H9 (cell line): ENCODE measurements at places on chromosomes 12 and 14.
A peak's percentile ranks its signal among the peaks of the same experiment; 100 is the strongest.

GRCh38 chr12:67400742-67401141, 131.6 kb downstream of the CAND1 start:
- no peak for DNase-seq
- H3K4me3 ChIP-seq: no peak overlapping the region
- H3K4me1 ChIP-seq: no peaks in the 10 kb centered on the region

DNA sequence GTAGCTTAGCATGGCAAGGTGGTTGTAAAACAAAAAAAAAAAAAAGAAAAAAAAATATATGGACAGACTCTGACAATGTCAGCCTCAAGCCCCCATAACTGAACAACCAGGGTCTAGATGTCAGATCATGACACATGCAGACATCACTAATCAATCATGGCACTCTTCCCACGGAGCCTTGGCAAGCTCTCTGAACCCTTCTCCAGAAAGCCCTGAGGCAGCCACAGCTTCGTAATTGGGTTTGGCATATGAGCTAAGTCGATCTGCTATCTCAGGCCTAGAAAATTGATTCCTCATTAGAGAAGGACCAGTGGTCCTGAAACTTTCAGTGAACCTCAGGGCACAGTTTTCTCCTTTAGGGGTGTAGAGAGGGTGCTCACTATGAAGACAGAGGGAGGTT, 112.2 kb downstream of the GPR135 start:
- no peak overlapping the region for H3K4me3 ChIP-seq
- H3K27me3 ChIP-seq: no peaks in the 10 kb centered on the region
- peaks cover 2% of the 10 kb centered on the region; the same call in 1 of the 2 replicates for H3K4me1 ChIP-seq
- H3K27ac ChIP-seq: no peak overlapping the region
- 0 out of 2 replicates have a peak, but pooled peaks cover 13% of the 10 kb centered on the region for H3K36me3 ChIP-seq

GRCh38 chr12:129559776-129560175, 344.0 kb downstream of the TMEM132D start:
- H3K4me1 ChIP-seq: no peaks in the 10 kb centered on the region
- no peak overlapping the region for H3K4me3 ChIP-seq
- H3K36me3 ChIP-seq: no peaks in the 10 kb centered on the region

DNA sequence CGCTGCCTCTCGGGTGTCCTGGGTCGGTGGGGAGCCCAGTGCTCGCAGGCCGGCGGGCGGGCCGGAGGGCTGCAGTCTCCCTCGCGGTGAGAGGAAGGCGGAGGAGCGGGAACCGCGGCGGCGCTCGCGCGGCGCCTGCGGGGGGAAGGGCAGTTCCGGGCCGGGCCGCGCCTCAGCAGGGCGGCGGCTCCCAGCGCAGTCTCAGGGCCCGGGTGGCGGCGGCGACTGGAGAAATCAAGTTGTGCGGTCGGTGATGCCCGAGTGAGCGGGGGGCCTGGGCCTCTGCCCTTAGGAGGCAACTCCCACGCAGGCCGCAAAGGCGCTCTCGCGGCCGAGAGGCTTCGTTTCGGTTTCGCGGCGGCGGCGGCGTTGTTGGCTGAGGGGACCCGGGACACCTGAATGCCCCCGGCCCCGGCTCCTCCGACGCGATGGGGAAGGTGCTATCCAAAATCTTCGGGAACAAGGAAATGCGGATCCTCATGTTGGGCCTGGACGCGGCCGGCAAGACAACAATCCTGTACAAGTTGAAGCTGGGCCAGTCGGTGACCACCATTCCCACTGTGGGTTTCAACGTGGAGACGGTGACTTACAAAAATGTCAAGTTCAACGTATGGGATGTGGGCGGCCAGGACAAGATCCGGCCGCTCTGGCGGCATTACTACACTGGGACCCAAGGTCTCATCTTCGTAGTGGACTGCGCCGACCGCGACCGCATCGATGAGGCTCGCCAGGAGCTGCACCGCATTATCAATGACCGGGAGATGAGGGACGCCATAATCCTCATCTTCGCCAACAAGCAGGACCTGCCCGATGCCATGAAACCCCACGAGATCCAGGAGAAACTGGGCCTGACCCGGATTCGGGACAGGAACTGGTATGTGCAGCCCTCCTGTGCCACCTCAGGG, 679 bp downstream of the ARF6 start:
- H3K27me3 ChIP-seq: no peaks in the 10 kb centered on the region
- peaks cover 18% of the 10 kb centered on the region for H3K36me3 ChIP-seq
- H3K4me3 ChIP-seq: peak overlapping the region; percentile 94

DNA sequence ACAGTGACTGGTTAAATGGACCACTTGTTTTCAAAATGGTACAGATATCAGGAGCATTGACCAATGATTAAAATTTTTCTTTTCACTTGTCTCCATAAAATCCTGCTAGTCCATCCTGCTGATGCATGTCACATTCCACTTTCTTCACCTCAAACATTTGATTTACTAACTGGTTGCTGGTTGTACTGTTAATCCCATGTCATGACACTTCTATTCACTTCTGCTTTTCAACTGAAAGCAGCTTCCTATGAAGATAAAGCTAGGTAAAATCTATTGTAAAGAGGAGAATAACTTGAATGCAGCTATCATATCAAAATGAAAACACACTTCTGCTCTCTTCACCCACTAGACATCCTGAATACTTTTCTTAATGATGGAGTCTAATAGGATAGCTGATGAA, 149.6 kb upstream of the OTX2 start:
- DNase-seq: no peak
- H3K27ac ChIP-seq: no peak overlapping the region
- H3K27me3 ChIP-seq: no peaks in the 10 kb centered on the region
- H3K4me1 ChIP-seq: peaks cover 3% of the 10 kb centered on the region; the same call in 1 of the 2 replicates

GRCh38 chr14:104104076-104104901, 18.8 kb downstream of the ASPG start:
- no peaks in the 10 kb centered on the region; the same call in 1 of the 2 replicates for H3K4me1 ChIP-seq
- no peak for DNase-seq
- H3K27me3 ChIP-seq: no peaks in the 10 kb centered on the region
- no peak overlapping the region for H3K4me3 ChIP-seq
- H3K27ac ChIP-seq: no peak overlapping the region
- H3K36me3 ChIP-seq: no peaks in the 10 kb centered on the region

DNA sequence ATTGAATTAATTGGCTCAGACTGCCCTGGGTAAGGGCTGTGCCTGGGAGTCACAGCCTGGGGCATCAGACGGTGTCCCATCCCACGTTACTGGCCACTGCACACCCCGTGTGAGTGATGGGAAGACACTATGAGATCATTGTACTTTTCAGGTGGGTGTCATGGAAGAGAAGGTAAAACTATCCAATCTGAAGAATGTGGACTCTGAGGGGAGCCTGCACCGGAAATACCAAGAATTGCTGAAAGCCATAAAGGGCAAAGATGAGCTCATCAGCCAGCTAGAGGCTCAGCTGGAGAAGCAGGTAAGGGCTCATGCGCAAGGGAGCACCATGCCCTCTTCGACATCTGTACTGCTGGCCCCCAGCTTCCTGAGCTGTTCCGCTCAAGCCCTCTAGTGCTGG, 24.0 kb downstream of the PLEKHH1 start:
- peaks cover 3% of the 10 kb centered on the region; the same call in 1 of the 2 replicates for H3K4me1 ChIP-seq
- H3K27me3 ChIP-seq: no peaks in the 10 kb centered on the region
- no peak for DNase-seq
- no peak overlapping the region for H3K4me3 ChIP-seq
- no peak overlapping the region for H3K27ac ChIP-seq

DNA sequence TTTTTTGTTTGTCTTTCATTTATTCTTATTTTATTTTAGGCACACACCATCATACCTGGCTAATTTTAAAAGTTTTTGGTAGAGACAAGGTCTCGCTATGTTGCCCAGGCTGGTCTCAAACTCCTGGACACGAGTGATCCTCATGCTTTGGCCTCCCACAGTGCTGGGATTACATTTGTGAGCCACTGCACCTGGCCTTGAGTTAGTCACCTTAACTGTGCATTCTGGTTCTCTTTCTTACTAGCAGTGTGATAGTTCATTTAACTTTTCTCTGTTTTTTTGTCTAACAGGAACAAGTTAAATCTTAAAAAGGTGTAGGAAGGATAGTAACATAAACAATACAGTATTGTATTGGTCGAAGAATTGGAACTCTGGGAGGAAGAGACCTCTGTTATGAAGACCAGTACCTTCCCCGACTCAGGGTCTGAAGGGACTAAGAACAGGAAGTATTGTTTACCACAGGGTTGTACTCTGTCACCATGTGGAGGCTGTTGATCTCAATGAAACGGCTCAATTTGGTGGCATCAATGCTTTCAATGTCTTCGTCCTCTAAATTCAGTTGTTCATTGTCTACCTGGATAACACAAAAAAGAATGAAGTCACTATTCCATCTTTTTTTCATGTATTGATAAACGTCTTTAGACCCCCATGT, 17.7 kb downstream of the ERP27 start:
- no peak for DNase-seq
- no peak overlapping the region for H3K4me3 ChIP-seq
- no peaks in the 10 kb centered on the region for H3K4me1 ChIP-seq
- no peaks in the 10 kb centered on the region for H3K36me3 ChIP-seq

DNA sequence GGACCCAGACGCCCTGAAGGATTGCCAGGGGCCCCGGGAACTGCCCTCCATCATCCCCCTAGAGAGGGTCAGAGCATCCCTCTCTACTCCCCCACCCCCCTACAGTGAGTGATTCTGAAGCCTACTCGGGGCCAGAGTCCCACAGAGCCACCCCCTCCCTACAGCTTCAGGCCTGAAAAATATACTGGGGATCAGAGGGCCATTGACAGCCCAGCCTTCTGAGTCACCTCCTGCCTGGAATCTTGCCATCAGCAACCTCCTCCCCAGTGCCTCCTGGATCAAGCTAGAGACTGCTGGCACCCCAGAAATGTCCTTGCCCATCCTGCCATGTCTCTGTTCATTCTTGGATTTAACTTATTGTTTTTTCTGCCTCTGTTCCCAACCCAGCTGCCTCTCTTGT, 21.7 kb upstream of the MIA2 start:
- no peak for DNase-seq
- H3K27ac ChIP-seq: no peak overlapping the region
- H3K4me1 ChIP-seq: no peaks in the 10 kb centered on the region
- H3K4me3 ChIP-seq: no peak overlapping the region

DNA sequence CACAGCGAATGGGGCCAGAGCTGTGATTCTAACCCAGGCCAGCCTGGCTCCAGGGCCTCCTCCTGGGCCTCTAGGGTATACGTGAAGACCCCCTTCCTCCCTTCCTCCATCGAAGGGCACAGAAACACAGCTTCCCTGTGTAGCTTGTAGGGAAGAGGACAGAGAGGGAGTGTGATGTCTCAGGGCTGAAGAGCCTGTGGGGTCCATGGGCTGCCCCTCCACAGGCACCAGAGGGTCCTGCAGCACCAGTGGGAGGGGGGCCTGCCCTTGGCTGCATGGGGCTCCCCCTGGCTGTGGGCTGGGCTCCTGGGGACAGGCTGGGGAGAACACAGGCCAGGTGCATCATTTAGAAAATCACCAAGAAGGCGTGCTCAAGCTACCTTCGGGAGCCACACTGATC, 178.5 kb downstream of the CALM1 start:
- peaks cover 9% of the 10 kb centered on the region; the same call in 1 of the 2 replicates for H3K4me1 ChIP-seq
- no peak overlapping the region for H3K4me3 ChIP-seq
- no peaks in the 10 kb centered on the region for H3K27me3 ChIP-seq
- H3K27ac ChIP-seq: no peak overlapping the region
- no peaks in the 10 kb centered on the region for H3K36me3 ChIP-seq

GRCh38 chr14:71094722-71095121, 187.5 kb downstream of the PCNX1 start:
- no peaks in the 10 kb centered on the region for H3K27me3 ChIP-seq
- peaks cover 44% of the 10 kb centered on the region for H3K36me3 ChIP-seq
- no peak overlapping the region for H3K27ac ChIP-seq
- H3K4me1 ChIP-seq: no peaks in the 10 kb centered on the region
- H3K4me3 ChIP-seq: no peak overlapping the region

GRCh38 chr12:47591361-47591791, 114.5 kb downstream of the RPAP3 start:
- no peaks in the 10 kb centered on the region for H3K36me3 ChIP-seq
- H3K27me3 ChIP-seq: no peaks in the 10 kb centered on the region; the same call in 1 of the 2 replicates
- no peak overlapping the region for H3K4me3 ChIP-seq
- H3K27ac ChIP-seq: no peak overlapping the region
- DNase-seq: no peak

DNA sequence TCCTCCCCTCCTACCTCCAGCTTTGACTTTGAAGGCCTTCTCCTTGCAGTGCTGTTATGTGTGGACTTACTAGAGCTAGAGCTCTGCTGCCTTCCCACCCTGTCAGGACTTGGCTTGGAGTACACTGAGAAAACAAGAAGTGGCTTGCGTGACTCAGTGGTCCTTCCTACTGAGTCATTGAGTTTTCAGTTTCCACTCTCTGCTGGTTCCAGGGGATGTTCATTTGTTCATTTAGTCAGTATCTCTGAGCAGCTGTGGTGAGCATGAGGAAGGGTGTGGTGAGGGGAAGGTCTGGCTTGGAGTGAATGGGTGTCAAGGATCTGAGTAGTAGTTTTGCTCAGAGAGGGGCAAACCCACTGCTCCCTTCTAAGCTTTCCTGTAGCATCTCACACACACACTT, 17.2 kb upstream of the ELK3 start:
- no peak overlapping the region for H3K27ac ChIP-seq
- DNase-seq: no peak
- H3K36me3 ChIP-seq: 0 out of 2 replicates have a peak, but pooled peaks cover 4% of the 10 kb centered on the region
- no peaks in the 10 kb centered on the region for H3K27me3 ChIP-seq

GRCh38 chr14:91173904-91174303, 60.0 kb downstream of the DGLUCY start:
- H3K36me3 ChIP-seq: peaks cover 2% of the 10 kb centered on the region; the same call in 1 of the 3 replicates
- no peaks in the 10 kb centered on the region for H3K27me3 ChIP-seq
- DNase-seq: no peak
- H3K27ac ChIP-seq: no peak overlapping the region
- H3K4me3 ChIP-seq: no peak overlapping the region

DNA sequence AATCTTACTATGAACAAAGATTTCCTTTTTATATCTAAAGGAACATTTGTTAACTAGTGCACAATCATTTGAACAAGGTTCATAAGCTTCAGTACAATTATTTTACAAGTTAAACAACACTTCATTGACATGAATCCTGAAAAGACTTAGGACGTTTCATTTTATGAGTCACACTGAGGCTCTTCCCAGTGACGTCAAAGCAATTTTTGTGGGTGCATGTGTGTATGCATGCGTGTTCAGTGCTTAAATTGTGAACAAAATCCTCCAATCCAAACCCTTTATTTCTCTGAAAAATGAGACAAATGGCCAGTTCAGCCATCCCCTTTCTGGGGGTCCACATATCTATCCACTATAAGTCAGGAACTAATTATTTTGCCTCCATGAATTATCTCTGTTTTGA, 2.9 kb downstream of the LMNTD1 start:
- no peaks in the 10 kb centered on the region for H3K36me3 ChIP-seq
- H3K4me3 ChIP-seq: no peak overlapping the region
- no peaks in the 10 kb centered on the region for H3K4me1 ChIP-seq
- no peaks in the 10 kb centered on the region for H3K27me3 ChIP-seq
